Coronary artery (tissue), 2 donors: ENCODE measurements at places on chromosomes 2 and 18.
A peak's percentile ranks its signal among the peaks of the same experiment; 100 is the strongest.

DNA sequence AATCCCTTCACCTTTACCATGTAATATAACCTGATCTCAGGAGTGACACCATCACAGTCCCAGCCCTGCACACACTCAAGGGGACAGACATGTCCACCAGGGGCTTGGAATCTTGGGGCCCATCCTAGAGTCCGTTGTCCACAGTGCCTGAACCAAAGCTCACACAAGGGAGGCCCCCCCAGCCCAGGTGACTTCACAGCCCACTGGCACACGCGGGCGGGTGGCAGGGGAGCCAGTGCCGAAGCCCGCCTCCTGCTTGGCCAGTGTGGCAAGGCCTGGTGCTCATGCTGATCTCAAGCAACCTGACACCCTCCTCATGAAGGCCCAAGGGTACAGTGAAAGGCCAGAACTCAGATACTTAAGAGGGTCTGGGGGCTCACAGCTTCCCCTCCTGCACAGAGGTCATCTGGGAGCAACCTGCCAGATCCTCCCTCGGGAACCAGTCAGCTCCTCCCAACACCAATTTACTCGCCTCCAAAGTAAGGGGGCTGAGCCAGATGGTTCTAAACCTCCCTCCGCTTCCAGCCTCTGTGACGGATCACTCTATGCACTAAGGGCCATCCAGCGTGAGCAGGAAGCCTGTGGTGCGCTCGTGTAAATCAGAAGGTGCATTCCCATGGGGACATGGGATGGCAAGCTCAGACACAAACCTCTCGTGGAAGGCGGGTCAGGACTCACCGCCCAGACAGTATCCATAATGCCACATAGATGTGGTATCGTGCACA, 3.2 kb upstream of the RAB17 start:
- no peak for DNase-seq

GRCh38 chr2:143468341-143468888, 339.2 kb downstream of the ARHGAP15 start:
- DNase-seq, result no peak

DNA sequence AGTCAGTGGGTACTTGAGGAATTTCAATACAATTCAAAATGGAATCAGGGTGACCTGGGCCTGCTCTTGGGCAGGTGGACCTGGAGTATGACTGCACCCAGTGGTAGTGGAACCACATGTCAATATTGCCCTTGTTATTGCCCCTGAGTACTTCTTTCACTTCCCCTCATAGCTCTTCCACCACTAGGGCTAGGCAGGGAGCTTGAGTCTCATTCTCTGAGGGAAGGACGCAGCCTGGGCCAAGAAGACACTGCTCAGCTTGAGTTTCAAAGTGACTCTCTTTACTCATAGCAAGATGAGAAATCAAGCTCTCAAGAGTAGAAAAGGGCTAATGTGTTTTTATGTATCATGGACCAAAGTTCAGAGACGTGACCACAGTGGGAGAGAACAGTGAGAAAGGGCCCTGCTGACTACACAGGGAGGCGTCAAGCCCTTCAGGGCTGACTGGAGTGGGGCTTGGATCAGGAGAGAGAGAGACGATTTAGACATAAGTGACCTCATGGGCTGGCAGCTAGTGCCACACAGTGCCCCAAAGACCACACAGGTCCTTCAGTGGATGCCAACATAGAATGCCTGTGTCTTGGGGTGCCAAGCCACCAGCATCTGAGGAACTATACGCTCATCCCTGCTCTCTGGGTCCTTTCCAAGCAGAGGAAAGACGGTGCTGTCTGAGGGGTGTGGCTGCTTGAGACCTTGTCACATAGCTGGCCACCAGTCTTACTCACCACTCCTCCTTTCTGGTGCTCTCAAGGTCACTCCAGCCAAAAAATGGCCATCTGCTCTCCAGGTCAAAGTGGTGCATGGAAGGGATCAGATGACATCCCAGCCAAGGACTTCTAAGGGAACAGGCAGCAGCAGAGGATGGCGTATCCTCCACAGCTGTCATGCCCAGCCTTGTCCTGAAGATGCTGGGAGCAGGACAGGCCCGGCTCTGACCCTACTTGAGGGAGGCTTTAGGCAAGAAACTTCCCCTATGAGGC, 13.0 kb downstream of the PTMA start:
- DNase-seq, result no peak

GRCh38 chr2:5982193-5982902, 290.2 kb downstream of the SOX11 start:
- no peak for DNase-seq

- no peak for DNase-seq
These were observed 13.1 kb downstream of the STARD7 start for GRCh38 chr2:96195410-96196066.

- no peak for DNase-seq
These were observed 107.8 kb downstream of the TANC1 start for GRCh38 chr2:159076241-159076640.

GRCh38 chr18:10752382-10752781, 226.6 kb downstream of the NAPG start:
- DNase-seq, result no peak

DNA sequence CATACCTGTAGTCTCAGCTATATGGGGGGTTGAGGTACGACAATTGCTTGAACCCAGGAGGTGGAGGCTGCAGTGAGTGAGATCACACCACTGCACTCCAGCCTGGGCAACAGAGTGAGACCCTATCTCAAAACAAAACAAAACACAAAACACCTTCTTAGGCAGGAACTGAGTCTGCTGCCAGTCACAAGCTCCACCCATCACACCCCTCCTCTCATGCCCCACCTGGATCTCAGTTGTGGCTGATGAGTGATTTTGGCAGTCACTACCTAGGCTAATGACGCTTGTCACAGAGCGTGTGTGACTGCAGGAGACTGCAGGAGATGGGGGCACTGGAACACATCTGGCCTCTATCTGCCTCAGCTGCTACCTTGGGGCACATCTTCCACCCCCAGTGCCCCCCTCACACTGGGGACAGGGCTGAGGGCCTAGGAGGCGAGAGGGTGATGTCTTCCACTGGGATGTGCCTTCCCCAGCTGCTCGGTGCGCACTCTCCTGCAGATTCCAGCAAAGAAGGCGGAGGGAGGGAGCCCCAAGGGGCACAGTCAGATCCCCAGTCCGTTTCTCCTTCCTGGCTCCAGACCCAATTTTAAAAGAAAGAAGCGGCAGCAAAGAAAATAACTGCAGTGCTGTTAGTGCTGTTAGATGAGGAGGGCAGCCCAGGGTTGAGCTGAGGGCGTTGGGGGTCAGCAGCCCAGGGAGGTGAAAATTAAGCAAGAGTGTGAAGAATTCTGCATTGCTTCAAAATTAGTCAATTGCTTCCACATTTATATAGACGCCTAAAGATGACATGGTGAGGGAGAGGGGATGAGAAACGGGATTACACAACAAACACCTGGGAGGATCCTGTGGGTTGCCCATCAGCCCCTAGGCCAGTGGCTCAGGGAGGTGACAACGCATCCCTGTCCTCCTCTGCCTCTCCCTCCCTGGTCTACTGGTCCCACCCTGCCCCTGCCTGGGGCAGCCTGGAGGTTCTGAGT, 143.6 kb upstream of the HAAO start:
- DNase-seq, result peak; percentile 68

DNA sequence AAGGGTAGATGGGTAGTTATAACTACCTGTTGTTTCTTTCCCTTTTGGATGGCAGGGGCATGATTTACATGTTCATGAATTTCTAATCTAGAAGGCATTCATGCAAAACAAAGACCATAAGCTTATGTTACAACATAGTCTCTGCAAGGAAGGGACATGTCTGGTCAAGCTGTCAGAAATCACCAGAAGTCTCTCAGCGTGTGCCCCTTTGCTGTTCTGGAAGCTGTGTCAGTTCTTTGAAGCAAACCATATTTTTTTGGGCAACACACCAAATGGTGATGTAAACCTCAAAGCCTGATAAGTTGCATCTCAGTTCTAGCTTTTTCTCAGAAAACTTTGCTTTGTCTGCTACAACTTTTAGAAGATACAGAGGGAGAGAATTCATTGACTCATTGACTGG, 173.5 kb upstream of the CTAGE1 start:
- no peak for DNase-seq

DNA sequence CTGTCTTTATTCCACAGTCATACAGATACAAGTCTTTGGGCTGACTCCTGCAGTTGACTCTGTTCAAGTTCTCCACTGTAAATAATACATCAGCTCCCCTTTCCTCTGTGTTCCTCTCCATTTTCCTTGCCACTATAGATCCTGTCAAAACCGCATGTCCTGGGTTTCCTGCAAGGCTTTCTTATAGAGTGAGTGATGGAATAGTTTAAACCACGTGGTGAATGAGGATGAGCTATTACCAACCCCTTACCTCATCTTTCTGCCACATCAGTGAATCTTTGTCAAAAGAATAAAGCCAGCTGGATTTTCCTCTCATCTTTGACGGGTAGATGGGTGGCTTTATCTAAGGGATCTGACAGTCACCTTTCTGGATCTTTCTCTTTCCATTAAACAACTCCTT, 3.9 kb upstream of the GALNT14 start:
- DNase-seq, result no peak
